ENCODE measurements at places on chromosomes 3 and 15.

DNA sequence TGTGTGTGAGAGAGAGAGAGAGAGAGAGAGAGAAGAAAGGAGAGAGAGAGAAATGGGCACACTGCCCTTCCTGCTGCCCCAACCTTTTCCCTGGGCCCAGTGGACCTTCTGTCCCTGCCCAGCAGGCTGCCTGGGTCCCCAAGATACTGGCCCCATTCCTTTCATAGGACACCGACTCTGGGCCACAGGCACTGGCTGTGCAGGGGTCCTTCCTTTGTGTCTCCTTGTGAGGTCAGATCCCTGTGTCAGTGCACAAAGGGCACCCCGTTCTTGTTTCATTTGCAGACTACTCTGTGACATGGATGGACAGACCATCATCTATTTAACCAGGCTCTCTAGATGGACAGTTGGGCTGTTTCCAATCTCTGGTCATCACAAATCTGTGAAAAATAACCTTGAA, 21.3 kb upstream of the KLF13 start:
- DNase-seq, result no peak

DNA sequence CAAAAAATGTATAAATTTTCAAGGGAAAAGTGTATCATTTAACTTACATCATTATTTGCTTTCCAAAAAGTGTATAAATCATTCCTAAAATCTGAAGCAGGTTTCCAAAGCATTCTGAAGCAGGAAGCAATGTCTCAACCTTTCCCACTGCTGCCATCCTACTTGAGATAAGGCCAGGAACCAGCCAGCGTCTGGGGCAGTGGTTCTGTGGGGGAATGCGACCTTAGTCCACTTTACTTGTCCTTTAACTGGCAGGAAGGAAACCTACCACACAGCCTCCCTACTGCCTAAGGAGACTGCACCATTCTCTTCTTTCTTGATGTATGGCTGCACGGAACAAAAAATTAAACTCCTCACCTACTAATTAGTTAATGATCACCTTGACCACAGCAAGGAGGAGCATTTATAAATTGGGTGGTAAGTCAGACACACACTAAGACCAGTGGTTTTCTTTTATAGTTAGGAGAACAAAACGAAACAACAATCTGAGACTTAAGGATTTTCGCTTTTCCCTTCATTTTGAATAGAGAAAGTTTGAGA, 3.7 kb downstream of the SORD start:
- DNase-seq, result no peak

GRCh38 chr3:120769436-120769835, 26.9 kb downstream of the GTF2E1 start:
- DNase-seq, result no peak

GRCh38 chr3:190877925-190878324, 15.4 kb upstream of the GMNC start:
- no peak for DNase-seq

GRCh38 chr3:186216900-186217819, 108.3 kb upstream of the ETV5 start:
- no peak for DNase-seq

DNA sequence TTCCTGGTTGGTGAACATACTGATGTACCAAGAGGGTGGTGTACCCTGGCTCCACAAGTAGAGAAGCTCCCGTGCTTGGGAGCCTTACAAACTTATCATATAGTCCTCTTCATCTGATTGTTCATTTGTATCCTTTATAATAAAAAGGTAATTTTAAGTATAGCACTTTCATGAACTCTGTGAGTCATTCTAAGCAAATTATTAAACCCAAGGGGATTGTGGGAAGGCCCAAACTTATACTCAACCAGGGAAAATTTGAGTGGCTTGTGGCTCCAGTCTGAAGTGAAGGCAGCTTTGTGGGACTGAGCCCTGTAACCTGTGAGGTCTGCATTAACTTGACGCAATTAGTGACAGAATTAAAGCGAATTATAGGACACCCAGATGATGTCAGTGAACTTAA, 29.0 kb downstream of the TTBK2 start:
- no peak for DNase-seq

DNA sequence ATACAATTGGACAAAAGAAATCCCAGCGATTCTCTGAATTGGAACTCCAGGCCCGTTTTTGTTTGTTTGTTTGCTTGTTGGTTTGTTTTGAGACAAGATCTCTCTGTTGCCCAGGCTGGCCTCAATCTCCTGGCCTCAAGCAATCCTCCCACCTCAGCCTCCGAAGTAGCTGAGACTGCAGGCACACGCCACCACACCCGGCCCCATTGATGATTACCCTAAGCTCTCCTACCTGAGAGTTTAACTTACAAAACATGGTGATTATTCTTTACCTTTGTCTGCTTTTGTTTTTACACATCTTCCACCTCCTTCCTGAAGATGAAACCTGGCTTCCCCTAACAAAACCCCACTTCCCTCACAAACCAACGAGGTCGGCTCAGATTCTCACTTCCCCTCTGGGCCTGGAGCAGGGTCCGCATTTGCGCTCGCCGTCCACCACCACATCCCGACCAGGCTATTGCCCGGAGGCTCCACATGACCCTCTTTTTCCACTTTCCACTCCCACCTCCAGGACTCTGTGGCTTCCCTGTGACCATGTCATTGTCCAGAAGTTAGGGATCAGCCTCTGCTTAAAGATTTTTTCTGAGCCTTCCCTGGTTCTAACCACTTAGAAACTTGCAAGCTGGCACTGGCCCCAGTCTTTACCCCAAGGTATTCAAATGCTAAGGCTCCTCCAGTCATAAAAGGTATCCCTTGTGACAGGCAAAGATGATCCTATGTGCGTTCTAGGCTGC, 14.8 kb downstream of the KLHL6 start:
- DNase-seq, result no peak

DNA sequence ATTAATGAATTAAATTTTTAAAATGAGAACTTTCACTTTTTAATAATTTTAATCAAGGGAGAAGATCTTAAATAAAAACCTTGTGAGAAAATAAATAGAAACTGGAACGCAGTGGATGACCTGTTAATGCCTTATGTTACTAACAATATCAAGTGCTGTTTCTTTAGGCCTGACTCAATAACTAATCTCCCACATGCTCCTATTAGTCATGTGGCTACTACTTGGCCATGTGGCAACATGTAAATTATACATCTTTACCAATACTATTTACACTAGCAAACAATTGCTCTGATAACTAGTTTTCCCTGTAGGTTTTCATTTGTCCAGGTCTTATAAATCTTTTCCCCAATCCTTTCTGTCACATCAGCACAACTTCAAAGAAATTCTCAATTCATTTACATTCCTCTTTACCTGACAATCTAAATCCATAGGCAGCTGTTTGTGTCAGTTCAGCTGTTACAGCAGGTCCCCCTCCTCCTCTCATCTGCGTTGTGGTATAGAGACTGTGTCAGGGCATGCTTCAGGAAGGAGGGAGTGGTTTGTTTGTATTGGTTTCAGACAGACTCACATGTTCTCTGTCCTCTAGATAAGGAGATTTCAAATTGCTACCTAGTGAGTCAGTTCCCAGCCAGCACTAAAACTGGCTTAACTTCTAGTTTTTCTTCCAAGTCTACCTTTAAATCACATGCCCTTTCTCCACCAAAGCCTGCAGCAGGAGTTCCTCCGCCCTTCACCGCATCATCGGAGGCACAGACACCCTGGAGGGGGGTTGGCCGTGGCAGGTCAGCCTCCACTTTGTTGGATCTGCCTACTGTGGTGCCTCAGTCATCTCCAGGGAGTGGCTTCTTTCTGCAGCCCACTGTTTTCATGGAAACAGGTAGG, 11.3 kb upstream of the C3orf52 start:
- DNase-seq, result no peak

GRCh38 chr3:164048451-164048850, 1029.8 kb downstream of the SI start:
- no peak for DNase-seq

GRCh38 chr3:41629072-41629471, 332.8 kb downstream of the ULK4 start:
- DNase-seq, result no peak

DNA sequence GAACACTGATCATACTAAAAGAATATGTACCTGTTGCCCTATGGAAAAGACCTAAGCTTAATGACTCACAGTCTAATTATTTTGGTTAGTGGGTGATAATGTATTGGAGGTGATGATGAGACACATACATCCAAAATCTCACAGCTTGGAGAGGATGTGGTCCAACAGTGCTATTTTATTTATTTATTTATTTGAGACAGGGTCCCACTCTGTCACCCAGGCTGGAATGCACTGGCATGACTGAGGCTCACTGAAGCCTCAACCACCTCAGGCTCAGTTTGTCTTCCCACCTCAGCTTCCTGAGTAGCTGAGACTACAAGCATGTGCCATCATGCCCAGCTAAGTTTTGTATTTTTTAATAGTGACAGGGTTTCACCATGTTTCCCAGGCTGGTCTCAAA, 35.0 kb downstream of the LPP start:
- DNase-seq, result no peak

DNA sequence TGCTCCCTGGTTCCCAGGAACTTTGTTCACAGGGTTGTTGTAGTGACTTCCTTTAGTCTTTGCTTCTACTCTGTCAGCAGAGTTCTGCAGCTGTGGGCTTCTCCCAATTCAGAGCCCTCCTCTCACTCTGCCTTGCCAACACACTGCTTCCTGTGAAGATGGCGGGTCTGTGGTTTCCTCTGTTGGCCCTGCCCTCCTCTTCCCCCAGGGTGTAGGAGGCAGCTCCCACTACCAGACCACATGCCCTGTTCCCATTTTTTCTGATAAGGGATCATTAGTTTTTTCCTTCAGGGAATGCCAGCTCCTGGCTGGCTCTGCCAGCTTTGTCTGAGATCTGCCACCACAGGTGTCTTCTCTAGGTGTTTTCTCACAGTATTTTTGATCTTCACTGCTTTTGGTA, 12.7 kb downstream of the SPSB4 start:
- DNase-seq, result no peak

DNA sequence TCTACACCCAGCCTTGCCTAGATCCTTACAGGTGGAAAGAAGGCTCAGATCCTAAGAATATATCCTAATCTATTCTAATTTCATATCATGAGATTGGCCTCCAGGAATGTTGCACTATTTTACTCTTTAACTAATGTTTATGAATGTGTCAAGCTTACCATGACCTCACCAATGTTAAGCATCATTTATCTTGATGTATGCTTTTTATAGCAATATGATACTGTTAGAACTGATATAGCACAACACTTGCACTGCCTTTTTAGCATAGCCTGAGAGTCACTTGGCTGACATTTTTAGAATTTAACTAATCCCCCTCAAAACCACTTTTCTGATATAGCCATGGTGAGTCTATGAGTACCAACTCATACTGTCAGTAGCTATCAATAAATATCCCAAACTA, 191.5 kb upstream of the NR2F2 start:
- DNase-seq, result no peak

GRCh38 chr3:194602669-194603171, 30.5 kb downstream of the TMEM44 start:
- DNase-seq, result no peak

GRCh38 chr3:57983734-57984518, 24.3 kb upstream of the FLNB start:
- no peak for DNase-seq

GRCh38 chr15:25582886-25583285, 144.1 kb upstream of the UBE3A start:
- no peak for DNase-seq

- DNase-seq, result no peak
Measured at GRCh38 chr3:184611607-184612281, 50.2 kb downstream of the EPHB3 start.

DNA sequence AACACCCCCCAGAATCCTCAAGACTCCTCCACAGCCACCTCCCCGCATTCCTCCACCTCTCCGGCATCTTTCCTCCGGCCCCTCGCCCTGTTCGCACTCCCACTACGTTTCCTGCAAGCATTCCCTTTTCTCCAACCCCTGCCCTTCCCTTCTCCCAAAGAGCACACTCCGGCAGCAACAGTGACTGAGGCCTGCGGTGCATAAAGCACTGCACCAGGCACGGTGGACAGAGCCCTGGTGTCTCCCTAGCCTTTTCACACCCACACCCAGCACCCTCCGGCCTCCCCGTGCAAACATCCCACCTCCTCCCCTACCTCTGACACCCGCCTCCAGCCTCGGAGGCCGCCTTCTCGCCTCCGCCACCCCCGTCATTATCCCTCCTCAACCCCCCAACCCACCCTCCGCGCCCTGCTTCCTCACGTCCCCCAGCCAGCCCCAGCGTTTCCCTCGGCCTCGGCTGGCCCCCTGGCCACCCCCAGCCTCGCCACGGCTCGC, 577 bp downstream of the ZNF148 start:
- peak; percentile 28 for DNase-seq

GRCh38 chr15:72585476-72586058, 68.9 kb upstream of the GOLGA6B start:
- DNase-seq, result no peak

GRCh38 chr15:48533982-48534381, 111.5 kb downstream of the FBN1 start:
- no peak for DNase-seq

DNA sequence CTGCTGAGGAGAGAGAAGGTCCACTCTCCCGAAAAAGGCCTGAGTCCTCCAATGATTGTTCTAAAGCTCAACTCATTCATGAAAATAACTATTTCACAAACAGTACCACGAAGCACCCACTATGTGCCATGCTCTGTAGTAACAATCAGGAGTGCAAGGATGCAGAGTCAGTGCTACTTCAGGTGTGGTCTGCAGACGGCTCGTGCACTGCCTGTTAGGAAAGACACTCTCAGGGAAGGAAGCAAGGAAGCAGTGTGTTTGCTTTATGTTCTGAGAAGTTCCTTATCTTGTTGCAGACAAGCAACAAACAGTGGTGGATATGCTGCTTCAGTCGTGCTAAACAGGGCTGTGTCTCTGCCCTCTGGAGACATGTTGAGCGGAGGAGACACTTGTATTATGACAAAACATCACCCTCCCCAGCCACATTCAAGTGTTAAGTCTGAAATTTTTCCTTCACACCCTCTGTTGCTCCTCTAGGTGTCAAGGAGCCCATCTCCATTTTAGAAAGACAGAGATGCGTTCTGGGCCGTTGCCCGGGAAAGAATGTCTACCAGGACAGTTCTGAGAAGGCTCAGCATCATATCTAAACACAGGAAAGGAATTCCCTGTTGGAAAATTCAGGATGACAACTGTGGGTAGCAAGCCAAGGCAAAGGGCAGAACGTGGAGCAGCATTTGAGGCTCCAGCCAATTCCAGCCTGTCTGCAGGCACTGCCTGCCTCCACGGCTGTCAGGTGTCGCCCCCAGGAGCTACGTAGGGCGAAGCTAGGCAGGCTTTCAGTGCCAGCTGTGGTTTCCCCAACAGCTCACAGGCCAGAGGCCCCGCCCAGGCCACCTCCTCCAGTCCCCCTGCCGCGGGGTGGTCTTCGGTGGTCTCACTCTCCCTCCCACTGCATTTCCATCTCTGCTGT, 13.4 kb upstream of the ATP10A start:
- no peak for DNase-seq

DNA sequence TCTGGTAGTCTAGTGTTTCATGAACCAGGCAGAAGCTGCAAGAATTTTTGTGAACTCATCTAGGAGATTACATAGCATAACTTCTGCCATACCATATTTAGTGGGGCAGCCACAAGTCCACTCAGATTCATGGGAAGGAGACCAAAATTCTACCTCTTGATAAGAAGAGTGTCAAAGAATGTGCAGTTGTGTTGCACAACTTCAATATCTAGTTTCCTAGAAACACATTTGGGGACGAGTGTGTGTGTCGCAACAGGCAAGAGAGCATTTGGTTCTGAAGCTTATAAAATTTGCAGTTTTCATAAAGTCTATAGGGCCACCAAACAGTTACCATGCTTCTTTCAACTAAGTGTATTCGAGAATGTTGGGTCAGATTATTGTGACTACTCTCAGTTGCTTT, 115.3 kb downstream of the KCNH8 start:
- DNase-seq, result no peak

All from NCI-H1092 treated with DMSO at 0.1 percent for 48 hours (cell line).